ENCODE measurements at places on chromosomes 6 and 20.

DNA sequence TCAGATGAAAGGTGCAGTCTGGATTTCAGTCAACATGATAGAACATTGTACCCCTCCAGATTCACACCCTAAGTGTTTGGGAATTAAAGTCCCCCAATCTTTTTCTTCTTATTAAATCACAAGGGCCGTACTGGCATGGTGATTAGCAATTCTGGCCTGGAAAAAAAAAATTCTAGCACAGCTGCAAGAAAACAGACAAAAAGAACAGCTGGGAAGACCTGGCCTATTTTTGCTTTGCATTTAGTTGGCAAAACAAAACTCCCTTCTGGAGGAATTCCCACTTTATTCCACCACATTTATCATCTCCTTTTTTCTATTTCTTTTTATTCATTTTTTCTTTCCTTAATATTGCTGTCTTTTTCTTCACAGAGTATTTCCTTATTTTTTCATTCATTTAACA is 39.8 kb upstream of the AKAP12 start:
- DNase-seq, result no peak

- no peak for DNase-seq
Measured at GRCh38 chr6:56526860-56527544, 115.7 kb downstream of the DST start.

GRCh38 chr6:155267411-155267810 is 3.6 kb downstream of the CLDN20 start:
- DNase-seq, result no peak

GRCh38 chr20:50528804-50529351 is 18.7 kb downstream of the PTPN1 start:
- no peak for DNase-seq

GRCh38 chr6:166473886-166474571 is 91.3 kb upstream of the MPC1 start:
- DNase-seq, result no peak

DNA sequence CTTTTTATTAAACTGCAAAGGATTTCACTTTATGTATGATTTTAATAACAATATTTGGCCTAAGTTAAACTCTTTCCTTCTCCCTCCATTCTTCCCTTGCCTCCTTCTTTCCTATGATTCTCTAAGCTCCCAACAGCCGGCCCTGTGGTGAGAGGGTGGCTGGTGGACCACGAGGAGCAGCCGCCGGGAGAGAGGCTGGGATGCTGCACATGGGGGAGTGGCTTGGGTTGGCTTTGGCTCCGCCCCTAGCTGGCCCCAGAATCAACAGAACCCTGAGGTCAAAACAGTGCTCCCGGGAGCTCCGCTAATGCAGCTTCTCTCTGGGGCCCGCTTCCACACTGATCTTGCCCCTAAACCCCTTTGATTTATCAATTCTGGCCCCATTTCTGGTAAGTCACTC is 389.8 kb upstream of the AGPAT4 start:
- DNase-seq, result no peak

DNA sequence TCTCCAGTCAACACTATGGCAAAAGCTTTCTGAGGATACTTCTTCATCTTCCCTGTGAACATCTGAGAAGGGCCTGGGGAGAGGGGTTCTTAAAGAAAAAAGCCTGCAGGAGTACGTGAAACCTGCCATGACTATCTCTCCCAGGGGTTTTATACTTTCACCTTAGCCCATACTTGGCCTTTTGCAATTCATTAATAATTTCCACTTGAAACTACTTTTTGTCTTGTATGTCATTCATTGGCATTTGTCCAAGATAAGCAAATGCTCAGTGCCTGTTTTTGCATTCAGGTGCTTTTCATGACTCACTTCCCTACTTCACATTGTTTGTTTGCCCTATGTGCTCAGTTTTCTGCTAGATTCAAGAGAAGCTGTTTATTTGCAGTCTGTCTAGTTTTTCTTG is 580.3 kb upstream of the GJE1 start:
- DNase-seq, result no peak
